ENCODE measurements at places on chromosomes 3 and 15. TPM values are rescaled to one million over a fixed set of nuclear protein-coding genes. Genes with fewer than 3 reads are reported as not detected.

GRCh38 chr3:27022096-27022761, 347.0 kb downstream of the NEK10 start:
- no peaks in the 10 kb centered on the region for H3K4me1 ChIP-seq
- no peak overlapping the region for H3K4me3 ChIP-seq
- H3K27me3 ChIP-seq: no peaks in the 10 kb centered on the region

DNA sequence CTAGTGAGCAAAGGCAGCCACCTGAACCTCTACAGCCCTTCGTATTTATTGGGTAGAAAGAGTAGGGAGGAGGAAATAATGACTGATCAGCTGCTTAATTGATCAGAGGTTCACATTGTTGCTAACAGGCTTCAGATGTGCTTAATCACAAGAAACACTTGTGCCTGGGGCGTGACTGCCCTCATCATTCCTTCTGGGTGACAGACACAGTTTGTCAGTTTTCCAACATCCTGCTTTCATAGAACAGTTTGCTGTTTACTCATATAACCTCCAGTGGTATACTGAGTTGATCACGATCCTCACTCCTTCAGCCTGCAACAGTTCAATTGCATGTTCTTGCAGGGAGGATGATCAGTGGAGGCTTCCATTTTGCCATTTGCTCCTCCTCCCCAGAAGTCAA, 13.6 kb upstream of the CASR start:
- DNase-seq: no peak
- H3K27me3 ChIP-seq: no peaks in the 10 kb centered on the region
- no peak overlapping the region for H3K4me3 ChIP-seq
- no peak overlapping the region for H3K27ac ChIP-seq
- H3K36me3 ChIP-seq: no peaks in the 10 kb centered on the region

DNA sequence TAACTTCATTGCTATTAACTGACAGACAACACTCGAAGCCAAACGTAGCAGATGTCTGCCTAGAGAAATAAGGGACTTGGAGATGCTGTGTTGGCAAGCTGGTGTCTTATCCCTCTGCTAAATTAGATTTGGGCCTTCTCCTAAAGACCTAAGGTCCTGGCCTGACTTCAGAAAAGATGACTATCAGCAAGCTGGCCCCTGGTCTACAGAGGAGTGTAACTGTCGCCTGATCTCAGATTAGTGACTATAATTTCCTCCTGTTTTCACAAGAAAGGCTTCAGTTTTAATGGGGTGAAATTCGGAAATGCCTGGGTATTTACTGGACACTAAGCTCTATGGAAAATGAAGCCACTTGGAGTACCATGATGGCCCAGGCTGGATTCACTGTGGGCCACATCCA, 53.1 kb upstream of the SLC7A14 start:
- no peaks in the 10 kb centered on the region for H3K4me1 ChIP-seq
- no peak overlapping the region for H3K4me3 ChIP-seq
- DNase-seq: no peak
- H3K27ac ChIP-seq: no peak overlapping the region
- H3K27me3 ChIP-seq: no peaks in the 10 kb centered on the region
- no peaks in the 10 kb centered on the region for H3K36me3 ChIP-seq

GRCh38 chr3:126102530-126102951, 18.6 kb upstream of the SLC41A3 start:
- H3K4me3 ChIP-seq: no peak overlapping the region
- H3K4me1 ChIP-seq: peaks cover 16% of the 10 kb centered on the region
- H3K36me3 ChIP-seq: no peaks in the 10 kb centered on the region
- peak overlapping the region; percentile 48 for H3K27ac ChIP-seq

GRCh38 chr3:113912552-113913236, 35.1 kb upstream of the ZDHHC23 start:
- no peak overlapping the region for H3K4me3 ChIP-seq
- H3K27ac ChIP-seq: no peak overlapping the region
- no peaks in the 10 kb centered on the region for H3K36me3 ChIP-seq
- H3K27me3 ChIP-seq: no peaks in the 10 kb centered on the region

DNA sequence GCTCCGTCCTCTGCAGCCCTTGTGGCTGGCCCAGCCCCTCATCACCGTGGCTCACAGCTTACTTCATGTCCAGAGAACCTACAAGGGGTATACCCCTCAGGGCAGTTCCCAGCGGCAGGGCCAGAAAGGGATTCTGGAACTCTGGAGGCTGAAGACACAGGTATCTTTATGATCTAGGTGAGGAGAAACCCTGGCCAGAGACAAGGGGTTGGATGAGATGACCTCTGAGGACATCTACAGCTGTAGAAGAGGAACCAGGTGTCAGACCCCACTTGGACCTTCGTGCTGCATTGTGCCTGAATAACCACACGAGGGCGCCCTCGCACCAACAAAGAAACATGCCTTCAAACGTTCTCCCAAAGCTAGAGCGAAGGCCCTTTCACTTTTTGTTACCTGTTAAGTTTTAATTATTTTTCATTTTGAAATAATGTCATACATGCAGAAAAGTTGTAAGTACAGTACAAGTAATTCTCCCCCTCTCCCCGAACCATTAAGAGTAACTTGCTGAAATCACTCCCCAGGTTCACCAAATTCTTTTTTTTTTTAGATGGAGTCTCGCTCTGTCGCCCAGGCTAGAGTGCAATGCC, 118.7 kb upstream of the SMAD3 start:
- peak; percentile 3 for DNase-seq
- H3K4me1 ChIP-seq: peaks cover 32% of the 10 kb centered on the region
- H3K4me3 ChIP-seq: no peak overlapping the region
- no peaks in the 10 kb centered on the region for H3K36me3 ChIP-seq

GRCh38 chr3:188199386-188199785, 45.4 kb downstream of the LPP start:
- peaks cover 24% of the 10 kb centered on the region for H3K36me3 ChIP-seq
- H3K27ac ChIP-seq: no peak overlapping the region
- no peak overlapping the region for H3K4me3 ChIP-seq
- DNase-seq: no peak
- H3K4me1 ChIP-seq: no peaks in the 10 kb centered on the region

DNA sequence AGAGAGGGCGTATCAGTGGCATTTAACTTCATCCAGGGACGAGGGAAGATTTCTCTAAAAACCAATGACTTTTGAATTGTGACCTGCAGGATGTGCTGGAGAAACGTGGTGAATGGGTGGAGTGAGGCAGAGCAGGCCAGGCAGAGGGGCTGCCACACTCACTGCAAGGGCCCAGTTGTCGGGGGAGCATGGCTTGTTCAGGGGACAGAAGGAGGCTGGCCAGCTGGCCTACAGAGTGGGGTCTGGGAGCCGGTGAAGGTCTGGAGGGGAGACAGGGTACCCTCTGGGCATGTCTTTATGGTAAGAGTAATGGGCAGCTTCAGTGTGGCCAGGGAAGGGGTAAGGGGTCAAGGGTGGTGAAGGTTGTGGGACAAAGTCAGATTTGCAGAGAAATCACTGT, 225.2 kb upstream of the RGMA start:
- no peak overlapping the region for H3K27ac ChIP-seq
- H3K27me3 ChIP-seq: no peaks in the 10 kb centered on the region
- DNase-seq: no peak
- no peaks in the 10 kb centered on the region for H3K36me3 ChIP-seq
- H3K4me3 ChIP-seq: no peak overlapping the region

GRCh38 chr3:107969994-107970819, 120.6 kb downstream of the CD47 start:
- no peak for DNase-seq
- no peak overlapping the region for H3K27ac ChIP-seq
- no peaks in the 10 kb centered on the region for H3K36me3 ChIP-seq
- H3K27me3 ChIP-seq: no peaks in the 10 kb centered on the region

- no peaks in the 10 kb centered on the region for H3K4me1 ChIP-seq
- H3K36me3 ChIP-seq: no peaks in the 10 kb centered on the region
- no peaks in the 10 kb centered on the region for H3K27me3 ChIP-seq
- H3K27ac ChIP-seq: no peak overlapping the region
Observed at GRCh38 chr3:134590766-134591165, 60.1 kb downstream of the KY start.

The C3orf62 gene
- 1.8 TPM for total RNA-seq

The C3orf80 gene
- 0.53 TPM for total RNA-seq

The MITF gene
- total RNA-seq: 1.6 TPM

The CMSS1 gene
- 10.5 TPM for total RNA-seq

The VGLL3 gene
- 0.30 TPM for total RNA-seq

The AHSG gene
- total RNA-seq: not detected

The PROK2 gene
- total RNA-seq: not detected

Data from esophagus squamous epithelium (tissue), 5 donors.